ENCODE measurements at places on chromosomes 1 and 21.

DNA sequence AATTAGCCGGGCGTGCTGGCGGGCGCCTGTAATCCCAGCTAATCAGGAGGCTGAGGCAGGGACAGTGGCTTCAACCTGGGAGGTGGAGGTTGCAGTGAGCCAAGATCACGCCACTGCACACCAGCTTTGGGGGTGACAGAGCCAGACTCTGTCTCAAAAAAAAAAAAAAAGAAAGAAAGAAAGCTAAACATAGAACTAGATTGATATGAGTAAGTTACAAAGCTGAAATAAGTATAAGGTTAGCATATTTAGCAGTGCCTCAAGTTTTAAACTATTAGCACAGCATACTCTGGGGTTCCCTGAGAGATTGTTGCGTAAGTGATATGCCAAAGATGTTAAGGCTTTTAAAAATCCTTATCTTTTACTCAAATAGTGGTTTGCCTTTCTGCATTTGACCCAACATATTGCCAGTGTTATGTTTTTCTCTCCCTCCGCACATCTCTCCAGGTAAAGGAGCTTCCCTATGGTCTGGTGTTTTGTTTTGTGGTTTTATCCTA lies 126.1 kb downstream of the CD247 start:
- no peak for DNase-seq

DNA sequence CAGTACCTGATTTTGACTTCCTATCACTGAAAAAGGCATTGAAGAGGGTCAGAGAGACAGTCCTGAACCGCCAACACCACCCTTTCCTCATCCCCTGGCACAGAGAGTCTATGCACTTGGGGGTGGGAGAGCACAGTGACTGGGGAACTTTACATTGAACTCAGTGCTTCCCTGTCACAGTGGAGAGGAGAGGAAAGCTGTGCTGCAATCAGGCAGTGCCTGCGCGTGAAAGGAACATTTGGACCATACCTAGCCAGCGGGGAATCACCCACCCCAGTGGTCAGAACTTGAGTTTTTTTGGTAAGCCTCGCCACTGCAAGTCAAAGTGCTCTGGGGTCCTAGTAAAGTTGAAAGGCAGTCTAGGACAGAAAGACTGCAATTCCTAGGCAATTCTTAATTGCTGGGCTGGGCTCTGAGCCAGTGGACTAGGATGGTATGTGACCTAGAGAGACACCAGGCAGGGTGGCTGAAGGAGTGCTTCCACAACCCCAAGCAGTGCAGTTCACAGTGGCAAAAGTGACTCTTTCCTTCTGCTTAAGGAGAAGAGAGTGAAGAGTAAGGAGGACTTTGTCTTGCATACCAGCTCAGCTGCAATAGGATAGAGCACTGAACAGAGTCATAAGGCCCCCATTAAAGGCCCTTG lies 9.4 kb upstream of the HENMT1 start:
- no peak for DNase-seq

GRCh38 chr1:7975212-7975865 lies 13.8 kb downstream of the PARK7 start:
- DNase-seq: peak; percentile 47

GRCh38 chr1:32273391-32274208 lies 18.3 kb upstream of the HDAC1 start:
- DNase-seq: no peak

DNA sequence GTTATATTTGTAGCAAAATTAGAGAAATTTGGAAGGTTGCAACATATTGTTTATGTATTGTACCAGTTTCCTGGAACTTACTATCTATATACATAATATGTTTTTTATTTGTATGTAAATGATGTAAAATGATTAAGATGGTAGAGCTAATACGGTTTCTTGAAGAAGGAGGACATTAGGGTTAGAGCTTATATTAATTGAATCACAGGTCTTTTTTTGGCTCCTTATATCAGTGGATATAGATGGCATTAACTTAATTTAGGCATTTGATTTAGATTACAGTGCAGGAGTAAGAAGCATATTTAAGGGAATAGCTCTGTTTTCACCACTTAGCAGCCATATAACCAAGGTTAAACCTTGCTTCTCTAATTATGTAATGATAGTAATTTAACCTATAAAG lies 357.7 kb downstream of the USP25 start:
- peak; percentile 59 for DNase-seq

GRCh38 chr1:216430744-216431143 lies 7.5 kb upstream of the USH2A start:
- DNase-seq: no peak

- DNase-seq: no peak
Observed at GRCh38 chr1:172140072-172140471, 280.4 kb upstream of the C1orf105 start.

- DNase-seq: no peak
Observed at GRCh38 chr1:242800521-242800920, 276.0 kb upstream of the PLD5 start.

GRCh38 chr1:114702737-114703136 lies 7.4 kb upstream of the AMPD1 start:
- DNase-seq: no peak

DNA sequence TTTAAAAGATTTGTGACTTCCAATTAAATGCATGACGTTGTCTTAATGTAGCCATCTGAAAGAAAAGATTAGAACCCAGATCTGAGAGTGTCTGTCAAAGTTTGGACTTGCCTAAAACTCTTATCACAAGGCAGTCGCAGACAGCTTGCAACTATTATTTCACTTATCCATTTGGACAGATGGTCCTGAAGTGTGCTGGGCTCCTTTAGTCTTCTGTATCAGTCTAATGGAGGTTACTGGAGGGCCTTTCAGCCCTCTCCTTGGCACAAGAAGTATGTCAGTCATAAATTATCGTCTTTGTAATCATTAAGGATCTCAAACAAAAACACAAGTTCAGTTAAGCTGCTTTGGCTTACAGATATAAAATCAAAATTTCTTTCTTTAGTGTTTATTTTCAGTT lies 15.5 kb downstream of the PROX1 start:
- DNase-seq: no peak

GRCh38 chr1:99005537-99005942 lies 879 bp upstream of the PLPPR5 start:
- no peak for DNase-seq

GRCh38 chr1:19676438-19676922 lies 11.8 kb downstream of the HTR6 start:
- DNase-seq: no peak

GRCh38 chr1:90048043-90048442 lies 53.1 kb downstream of the ZNF326 start:
- no peak for DNase-seq

GRCh38 chr1:238895911-238896310 lies 490.5 kb upstream of the CHRM3 start:
- DNase-seq: no peak

- DNase-seq: no peak
Observed at GRCh38 chr21:33267250-33267649, 1.1 kb downstream of the IL10RB start.

DNA sequence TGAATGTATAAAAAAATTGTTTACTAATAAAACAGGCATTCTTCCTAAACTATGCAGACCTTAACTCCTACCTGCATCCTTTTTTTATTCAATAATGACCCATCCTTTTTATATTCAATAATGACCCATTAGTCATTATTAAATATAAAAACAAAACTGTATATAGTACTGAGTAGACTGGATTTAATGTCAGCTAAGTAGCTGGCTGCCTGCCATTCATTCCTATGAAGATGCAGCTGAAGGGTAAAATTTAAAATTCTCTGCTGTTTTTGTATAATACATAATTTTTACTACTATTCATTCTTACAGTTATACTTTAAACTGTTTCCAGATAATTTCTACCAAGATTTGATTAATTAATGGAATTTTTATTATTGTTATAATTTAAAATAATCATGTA lies 79.3 kb downstream of the DENND1B start:
- no peak for DNase-seq

Data from C1 segment of cervical spinal cord (tissue), 14 donors.